ENCODE measurements at places on chromosomes 2 and 18.

DNA sequence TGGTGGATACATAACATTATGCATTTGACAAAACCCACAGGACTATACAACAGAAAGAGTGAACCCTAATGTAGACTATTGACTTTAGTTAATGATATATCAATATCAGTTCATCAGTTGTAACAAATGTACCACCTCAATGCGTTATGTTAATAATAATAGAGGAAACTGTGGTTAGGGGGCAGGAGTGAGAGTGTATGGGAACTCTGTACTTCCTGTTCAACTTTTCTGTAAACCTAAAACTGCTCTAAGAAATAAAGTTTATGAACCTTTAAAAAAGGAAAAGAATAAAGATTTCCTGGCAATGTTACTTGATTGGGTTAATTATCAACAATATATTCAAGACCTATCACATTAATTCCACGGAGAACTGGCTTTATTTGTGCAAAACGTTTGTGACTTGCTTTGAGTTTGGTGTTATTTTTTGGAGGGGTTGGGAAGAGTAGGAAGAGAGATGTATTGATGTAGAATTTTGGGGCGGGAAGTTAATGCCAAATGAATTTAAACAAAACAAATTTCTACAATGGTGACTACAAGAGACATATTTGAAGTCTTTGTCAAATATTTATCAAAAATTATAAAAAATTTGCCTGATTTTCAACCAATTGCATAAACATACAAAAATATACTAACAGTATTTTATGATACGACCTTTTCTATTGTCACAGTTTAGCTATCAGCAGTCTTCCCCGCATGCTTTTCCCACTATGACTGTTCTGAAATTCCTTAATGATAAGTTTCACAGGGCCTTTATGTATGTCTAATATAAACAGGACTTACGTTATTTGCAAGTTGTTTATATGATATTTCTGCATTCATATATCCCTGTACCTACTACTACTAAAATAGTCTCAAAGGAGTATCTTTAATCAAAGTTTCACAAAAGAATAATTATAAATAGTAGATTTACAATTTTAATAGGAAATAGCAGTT is 2.1 kb upstream of the RTN4 start:
- no peak for DNase-seq

GRCh38 chr2:883803-884748 is 66.6 kb upstream of the SNTG2 start:
- DNase-seq, result no peak

GRCh38 chr2:165790466-165790865 is 3.6 kb downstream of the GALNT3 start:
- no peak for DNase-seq

GRCh38 chr18:11118051-11118766 is 31.2 kb downstream of the PIEZO2 start:
- DNase-seq, result no peak

- DNase-seq, result peak; percentile 24
These were observed 39.7 kb downstream of the RDH14 start for GRCh38 chr2:18520451-18521425.

DNA sequence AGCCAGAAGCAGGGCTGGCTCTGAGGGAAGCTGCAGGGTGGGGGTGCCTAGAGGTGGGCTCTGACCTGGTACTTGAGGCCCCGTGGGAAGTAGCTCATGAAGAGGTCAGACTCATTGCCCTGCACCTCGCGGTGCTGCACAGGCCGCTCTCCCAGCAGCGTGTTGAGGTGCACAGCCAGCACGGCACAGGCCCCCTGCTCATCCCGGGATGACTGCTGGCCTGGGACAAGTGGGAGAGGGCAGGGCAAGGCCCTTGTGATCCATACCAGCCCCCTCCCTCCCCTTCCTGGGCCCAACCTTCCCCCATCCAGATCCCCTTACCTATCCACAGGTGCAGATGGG is 8.7 kb downstream of the CAPG start:
- no peak for DNase-seq

DNA sequence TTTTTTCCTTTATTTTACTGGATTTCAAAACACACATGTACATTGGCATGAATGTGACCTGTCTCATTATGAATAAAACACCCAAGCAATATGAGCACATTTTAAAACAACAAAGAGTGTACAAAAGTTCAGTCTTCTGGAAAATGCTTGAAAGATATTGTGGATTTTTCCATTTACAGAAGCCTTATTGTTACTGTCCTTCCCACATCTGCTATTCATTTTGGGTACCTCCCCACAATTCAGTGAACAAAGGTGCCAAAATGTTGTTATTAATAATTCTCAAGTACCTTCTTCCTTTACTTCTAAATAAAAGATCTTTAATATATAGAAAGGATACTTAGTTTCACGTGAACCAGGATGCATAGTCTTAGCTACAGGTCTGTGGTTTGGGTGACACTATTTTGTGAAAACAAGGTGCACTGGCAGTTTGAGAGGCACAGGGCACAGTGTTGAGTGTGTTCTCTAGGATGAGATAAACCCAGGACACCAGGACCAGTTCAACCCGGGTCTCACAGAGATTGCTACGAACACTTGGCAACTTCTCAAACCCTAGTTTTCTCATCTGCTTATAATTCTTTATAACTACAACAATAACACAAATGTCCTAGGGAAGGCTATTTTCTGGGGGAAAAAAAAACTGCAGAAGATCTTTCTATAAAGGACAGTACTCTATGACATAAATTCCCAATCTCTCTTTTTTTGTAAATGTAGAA is 84.5 kb upstream of the GALNT5 start:
- no peak for DNase-seq

GRCh38 chr18:26711756-26712155 is 153.8 kb downstream of the AQP4 start:
- no peak for DNase-seq

GRCh38 chr2:11410101-11410500 is 55.9 kb downstream of the E2F6 start:
- DNase-seq, result no peak

DNA sequence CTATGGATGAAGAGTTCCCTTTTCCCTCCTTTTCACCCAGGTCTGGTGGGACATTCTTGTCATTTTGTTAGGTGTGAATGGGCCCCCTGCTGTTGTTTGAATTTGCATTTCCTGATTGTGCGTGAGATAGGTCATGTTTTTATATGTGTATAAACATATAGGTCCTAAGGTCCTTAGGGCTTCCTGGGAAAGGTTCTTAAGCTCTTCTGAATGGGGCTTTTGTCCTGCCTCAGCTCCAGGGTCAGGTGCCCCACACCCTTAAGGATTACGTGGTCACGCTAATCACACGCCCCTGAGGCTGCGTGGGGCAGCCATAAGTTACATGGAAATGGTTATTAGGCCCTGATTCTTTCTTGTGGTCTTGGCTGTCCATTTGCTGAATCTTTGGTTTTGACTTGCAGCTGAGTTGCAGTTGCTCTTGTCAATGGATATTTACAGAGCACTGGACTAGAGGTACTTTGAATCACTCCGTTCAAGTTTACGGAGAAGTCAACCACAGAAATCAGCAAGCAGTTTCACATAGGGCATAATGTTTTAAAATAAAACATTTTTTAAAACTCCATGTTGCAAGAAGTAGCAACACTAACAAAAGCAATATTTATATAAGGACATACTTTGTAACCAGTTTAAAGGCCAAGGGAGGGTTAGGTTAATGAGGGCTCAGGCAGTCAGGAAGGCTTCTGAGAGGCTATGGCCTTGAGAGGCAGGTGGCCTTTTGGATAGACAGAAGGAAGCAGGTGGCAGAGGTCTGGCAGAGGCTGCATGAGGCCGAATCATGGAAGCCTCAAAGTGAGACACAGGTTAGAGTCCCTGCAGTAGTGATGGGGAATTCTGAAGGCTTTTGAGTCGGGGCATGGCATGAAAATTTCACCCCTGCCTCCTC is 24.2 kb downstream of the LIPG start:
- no peak for DNase-seq

DNA sequence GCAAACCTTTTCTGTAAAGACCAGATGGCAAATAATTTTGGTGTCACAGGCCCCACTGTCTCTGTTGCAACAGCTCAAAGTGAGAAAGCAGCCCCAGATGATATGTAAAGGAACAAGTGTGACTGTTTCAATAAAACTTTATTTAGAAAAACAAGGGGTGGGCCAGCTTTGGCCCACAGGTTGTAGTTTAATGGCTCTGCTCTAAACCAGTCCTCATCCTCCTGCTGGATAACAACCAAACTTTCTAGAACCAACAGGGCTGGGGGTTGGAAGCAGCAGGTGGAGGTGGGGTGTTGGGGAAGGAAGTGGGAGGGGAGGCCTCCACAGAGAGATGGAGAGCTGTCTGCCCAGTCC is 28.8 kb upstream of the INHBB start:
- DNase-seq, result no peak

DNA sequence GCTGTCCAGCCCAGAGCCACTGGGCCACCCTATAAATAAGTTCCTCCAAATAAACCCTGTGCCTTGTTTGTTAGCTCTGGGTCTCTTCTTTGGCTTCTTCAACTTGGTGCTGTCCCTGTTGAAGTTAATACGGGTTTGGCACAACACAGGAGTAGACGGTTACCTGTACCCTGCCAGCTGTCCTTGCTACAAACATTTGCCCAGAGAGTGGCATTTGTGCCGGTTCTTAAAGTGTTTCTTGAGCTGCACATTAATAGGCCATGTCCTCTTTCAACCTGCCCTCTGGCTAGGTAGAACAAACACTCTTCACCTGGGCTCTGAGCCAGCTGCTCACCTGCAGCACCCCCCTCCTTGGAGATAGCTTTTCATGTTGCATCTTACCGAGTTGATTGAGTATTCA is 139.2 kb downstream of the NEDD4L start:
- no peak for DNase-seq

DNA sequence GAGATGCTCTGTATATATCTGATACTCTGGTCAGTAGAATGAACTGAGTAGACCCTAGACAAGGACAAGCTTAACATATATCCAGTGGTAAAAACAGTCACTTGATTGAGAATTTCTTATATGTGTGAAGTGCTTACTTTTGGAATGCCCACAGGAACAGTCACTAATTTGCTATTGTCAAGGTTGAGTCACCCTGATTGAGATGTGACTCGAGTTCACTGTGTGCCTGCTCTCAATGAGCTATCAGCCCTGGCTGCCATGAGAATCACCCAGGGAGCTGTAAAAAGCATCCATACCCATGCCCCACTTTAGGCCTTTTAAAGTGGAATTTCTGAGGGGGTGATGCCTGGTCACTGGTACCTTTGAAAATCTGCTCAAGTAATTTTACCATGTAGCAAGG is 283.7 kb downstream of the SUCLG1 start:
- no peak for DNase-seq

DNA sequence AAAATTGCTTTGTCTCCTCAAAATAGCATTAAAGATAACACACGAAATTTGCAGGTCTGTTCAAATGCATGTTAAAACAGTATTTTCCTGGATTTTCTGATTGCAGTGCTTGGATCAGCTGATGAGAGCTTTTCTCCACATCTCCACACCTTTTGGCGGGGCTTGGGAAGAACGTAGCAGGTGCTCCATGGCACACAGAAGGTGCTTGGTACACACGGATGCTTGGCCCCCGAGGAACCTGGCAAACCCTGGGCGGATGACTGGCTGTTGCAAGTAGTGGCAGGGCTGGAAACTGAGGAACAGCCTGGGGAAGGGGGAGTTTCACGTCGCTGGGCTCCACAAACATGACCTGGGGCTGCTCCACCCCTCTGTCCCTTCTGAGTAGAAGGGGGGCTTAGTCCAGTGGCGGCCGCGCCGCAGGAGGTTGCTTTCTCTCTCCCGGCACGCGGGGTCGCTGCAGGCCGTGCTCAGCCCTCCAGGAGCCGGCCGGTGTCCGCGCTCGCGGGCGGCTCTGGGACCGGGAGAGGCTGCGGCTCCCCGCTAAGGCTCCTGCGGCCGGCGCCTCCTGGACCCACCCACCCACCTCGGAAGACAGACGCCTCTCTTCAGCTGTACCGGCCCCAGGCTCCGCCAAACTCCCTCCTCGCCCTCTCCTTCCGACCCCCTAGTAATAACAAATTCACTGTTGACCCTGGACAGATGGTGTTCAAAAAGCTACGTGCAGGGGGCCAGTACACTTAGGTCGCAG is 69.3 kb downstream of the MARCO start:
- no peak for DNase-seq

DNA sequence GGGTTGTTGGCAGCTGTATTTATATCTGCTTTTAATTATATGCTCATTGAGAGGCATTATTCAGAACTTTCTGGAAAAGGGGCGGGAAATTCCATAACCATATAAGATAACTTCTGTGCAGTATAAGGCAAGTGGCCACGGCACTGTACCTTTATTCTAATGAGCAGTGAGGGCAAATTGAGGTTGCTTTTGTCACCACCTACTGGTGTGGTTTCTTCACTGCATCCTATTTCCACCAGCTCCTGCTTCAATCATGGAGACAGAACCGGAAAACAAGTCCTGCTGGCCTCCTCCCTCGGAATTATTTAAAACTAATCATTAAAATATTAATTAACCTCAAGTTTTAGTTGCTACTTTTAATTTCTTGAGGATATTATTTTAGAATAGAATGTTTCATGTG is 759.4 kb downstream of the CBLN2 start:
- DNase-seq, result no peak

GRCh38 chr2:161415034-161415986 is 787 bp upstream of the TBR1 start:
- DNase-seq, result no peak

- no peak for DNase-seq
These were observed 760.6 kb upstream of the CHAC2 start for GRCh38 chr2:53006980-53007379.

- no peak for DNase-seq
These were observed 113.7 kb downstream of the XRCC5 start for GRCh38 chr2:216222650-216223352.

- DNase-seq, result no peak
These were observed 484 bp upstream of the DARS1 start for GRCh38 chr2:135985826-135986393.

- DNase-seq, result peak; percentile 65
These were observed 155.2 kb downstream of the SH3BP4 start for GRCh38 chr2:235106874-235107639.

DNA sequence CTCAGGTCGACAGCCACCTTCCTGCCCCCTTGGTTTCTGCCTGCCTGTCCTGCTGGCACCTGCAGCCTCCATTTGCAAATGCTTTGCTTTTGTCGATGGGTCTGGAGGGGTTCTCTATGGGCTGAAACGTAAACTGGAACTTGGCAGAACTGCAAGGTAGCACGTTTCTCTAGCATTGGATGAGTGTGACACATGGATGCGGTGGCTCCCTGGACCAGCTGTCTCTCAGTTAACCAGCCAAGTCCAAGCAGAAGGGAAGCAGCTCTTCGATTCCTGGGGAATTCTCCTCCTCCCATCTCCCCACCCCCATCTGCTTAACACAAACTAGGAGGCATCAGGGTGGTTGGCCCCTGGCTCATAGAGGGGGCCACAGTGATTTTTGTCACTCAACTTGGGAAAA is 57.3 kb downstream of the ITGB1BP1 start:
- peak; percentile 56 for DNase-seq

- DNase-seq, result no peak
These were observed 81.3 kb downstream of the HS1BP3 start for GRCh38 chr2:20569464-20570223.

DNA sequence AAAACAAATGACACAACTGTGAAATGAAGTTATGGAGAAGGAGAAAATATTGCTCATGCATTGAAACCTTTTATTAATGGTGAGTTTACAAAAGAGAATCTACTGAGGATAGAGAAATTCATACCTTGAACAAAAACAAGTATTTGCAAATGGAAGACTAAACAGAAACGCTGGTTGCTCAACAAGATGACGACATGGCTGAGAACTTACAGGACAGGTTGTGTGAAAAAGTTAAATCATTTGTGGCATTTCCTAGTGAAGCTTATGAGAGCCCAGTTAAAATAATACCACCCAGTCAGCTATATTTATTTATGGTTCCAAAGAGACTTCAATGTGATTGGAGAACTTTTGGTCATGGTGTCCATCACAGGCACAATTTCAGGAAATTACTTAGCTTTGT is 148.6 kb upstream of the PKDCC start:
- no peak for DNase-seq

- no peak for DNase-seq
These were observed 12.5 kb upstream of the INO80D start for GRCh38 chr2:206098471-206098870.

Data from NCI-H446 treated with DMSO at 0.1 percent for 48 hours (cell line).